RWPE1 (cell line): ENCODE measurements at places on chromosomes 11 and 22.

DNA sequence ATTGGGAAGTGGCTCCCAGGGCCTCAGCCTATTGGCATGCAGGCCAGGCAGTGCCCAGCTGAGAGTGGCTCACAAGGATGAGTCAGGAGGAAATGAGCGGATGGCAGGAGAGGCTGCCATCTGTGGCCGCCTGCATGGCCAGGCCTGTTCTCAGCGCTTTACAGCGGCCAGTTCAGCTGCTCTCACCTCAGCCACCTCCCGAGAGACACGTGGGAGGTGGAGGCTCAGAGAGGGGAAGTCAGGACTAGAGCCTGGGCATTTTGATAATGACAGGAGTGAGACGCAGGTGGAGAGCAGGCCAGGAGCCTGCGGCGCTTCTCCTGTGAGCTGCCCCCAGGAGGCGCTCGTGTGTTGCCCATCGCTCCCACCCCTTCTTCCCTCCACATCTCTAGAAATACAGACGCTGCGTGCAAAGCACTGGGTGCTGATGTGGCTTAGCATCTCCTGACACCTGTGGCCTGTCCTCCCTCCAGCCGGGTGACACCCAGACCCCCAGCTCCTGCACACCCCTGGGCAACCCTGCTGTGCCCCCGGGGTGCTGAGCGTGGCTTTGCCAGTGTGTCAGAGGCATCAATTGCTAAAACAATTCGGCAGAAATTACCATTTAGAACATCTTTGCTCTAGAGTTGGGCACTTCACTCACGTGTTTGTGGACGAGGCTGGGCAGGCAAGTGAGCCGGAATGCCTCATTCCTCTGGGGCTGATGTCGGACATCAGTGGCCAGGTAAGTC, 21.4 kb upstream of the PANX2 start:
- DNase-seq = peak; percentile 88

- DNase-seq = no peak
Observed at GRCh38 chr22:17131686-17132085, 10.5 kb upstream of the TMEM121B start.

DNA sequence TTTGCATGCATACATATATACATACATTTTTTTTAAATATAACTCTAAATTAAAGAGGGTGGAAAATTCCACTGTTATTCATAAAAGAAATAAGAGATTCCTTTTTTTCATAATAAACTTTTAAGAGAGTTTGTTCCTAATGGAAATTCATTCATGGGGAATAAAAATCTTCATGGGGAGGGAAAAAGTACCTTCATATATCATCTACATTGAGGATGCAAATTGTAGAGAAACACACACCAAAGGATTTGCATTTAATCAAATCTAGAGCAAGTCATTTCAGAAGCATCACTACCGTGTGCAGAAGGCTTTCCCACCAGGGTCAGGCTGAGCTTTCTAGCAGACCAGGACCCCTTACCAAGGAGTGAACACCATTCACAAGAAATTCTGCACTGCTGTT, at the start of gene POU2AF2:
POU2AF2 (plus strand) TSS at position 301 of the 400 bp plus-strand sequence. CDS start 129 bp downstream, outside the sequence.
- no peak for DNase-seq

GRCh38 chr11:117222991-117223740, 8.7 kb downstream of the PCSK7 start:
- DNase-seq = no peak

- no peak for DNase-seq
Observed at GRCh38 chr22:22452996-22453686, 55.4 kb downstream of the ZNF280B start.
